HCT116 (cell line): ENCODE measurements at places on chromosomes 6 and 20. TPM values are rescaled to one million over a fixed set of nuclear protein-coding genes. Genes with fewer than 3 reads are reported as not detected.

Gene LZTS3
- 5.2 TPM for total RNA-seq

DNA sequence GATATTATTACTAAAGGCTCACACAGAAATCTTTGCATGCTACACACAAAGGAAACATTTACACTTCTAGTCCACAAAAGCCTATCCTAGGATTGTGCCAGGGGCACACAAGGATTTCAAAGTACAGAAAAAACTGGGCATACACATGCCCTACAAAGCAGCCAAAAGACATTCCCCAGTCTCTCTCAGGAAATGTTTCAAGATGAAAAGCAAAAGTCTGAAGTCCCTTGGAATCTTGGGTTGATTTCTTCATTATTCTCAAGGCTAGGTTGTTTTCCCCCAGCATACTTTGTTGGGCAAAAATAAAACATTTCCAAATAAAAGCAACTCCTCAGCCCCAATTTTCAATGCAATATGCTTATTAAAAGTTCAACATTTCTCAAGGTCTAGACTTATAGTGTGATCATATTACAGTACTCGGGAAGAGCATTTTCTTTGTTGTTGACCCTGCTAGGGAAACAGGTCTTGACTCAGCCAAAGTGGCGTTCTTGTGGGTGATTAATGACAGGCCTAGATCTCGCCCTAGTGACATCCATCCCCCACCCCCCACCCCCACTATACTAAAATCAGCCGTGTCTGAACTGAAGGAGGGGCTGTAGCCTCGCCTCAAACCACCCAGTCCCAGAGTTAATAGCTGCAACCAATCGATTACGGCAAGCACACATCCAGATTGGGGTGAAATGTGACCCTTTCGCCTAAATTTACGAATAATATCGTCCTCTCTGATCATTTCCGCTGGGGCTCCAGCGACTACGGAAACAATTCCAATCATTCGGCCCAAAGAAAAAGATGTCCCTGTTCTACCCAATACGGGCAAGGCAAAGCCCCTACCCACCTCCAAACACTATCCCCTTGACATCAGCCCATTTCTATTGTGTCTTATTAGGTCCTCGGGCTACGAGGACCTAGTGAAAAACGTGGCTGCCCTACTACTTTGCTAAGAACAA is 1.4 kb downstream of the AKIRIN2 start:
- peaks cover 31% of the 10 kb centered on the region for H3K4me1 ChIP-seq
- H3K36me3 ChIP-seq, result peaks cover 5% of the 10 kb centered on the region; the same call in 1 of the 2 replicates
- no peak for DNase-seq
- H3K27ac ChIP-seq, result peak overlapping the region; percentile 95

DNA sequence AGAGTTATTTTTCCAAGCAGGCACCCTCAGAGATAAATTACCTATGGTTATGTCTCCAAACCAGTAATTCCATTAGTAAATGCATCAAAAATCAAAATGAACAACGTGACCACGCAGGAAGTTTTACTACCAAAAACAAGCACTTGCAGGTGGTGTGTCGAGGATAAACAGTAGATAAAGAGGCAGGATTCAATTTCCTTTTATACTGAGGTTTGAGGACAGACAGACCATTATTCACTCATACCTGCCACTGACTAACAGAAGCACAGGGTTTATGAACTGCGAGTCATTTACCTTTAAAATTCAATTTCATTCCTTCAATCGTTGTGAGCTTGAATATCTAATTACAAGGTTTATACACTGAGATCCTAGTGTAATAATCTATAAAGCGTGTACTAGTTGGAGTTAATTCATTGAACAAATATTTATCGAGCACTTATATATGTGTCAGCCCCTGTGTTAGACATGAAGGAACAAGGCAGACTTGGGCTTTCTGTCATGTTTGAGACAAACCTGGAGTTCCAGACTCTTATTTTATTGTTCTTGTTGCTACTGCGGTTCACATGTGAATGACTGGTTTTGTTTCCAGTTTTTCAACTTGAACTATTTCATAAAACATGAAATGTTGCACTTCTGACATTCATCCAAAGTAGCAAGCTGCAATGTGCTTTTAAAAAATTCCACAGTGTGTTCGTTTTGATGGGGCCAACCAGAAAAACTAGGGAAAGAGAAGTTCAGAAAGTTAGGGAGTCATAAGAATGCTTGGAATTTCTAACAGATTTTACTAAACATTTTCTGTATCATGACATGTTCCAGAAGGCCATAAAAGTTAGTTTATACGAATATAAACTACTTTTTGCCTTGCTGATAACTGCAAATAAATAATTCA is 205.6 kb downstream of the UST start:
- 0 out of 2 replicates have a peak, but pooled peaks cover 2% of the 10 kb centered on the region for H3K4me1 ChIP-seq
- no peak overlapping the region for H3K4me3 ChIP-seq
- H3K27ac ChIP-seq, result no peak overlapping the region
- no peaks in the 10 kb centered on the region for H3K36me3 ChIP-seq
- DNase-seq, result no peak
- H3K27me3 ChIP-seq, result no peaks in the 10 kb centered on the region

- no peak overlapping the region for H3K27ac ChIP-seq
- no peaks in the 10 kb centered on the region for H3K36me3 ChIP-seq
- no peaks in the 10 kb centered on the region for H3K27me3 ChIP-seq
- no peak overlapping the region for H3K4me3 ChIP-seq
- H3K4me1 ChIP-seq, result no peaks in the 10 kb centered on the region
- no peak for DNase-seq
Observed at GRCh38 chr6:128139519-128139918, 238.7 kb upstream of the THEMIS start.

GRCh38 chr6:166970091-166970490 is 13.7 kb upstream of the RNASET2 start:
- H3K36me3 ChIP-seq, result no peaks in the 10 kb centered on the region
- no peak overlapping the region for H3K27ac ChIP-seq
- no peak for DNase-seq

GRCh38 chr20:22403632-22404361 is 180.6 kb downstream of the FOXA2 start:
- DNase-seq, result no peak
- no peak overlapping the region for H3K27ac ChIP-seq
- no peaks in the 10 kb centered on the region for H3K36me3 ChIP-seq
- no peak overlapping the region for H3K4me3 ChIP-seq
- no peaks in the 10 kb centered on the region for H3K27me3 ChIP-seq
